ENCODE measurements at places on chromosomes 16 and 17.

- DNase-seq = no peak
Observed at GRCh38 chr17:247767-248166, 66.3 kb upstream of the DOC2B start.

GRCh38 chr16:24543949-24544348, 4.6 kb downstream of the RBBP6 start:
- no peak for DNase-seq

GRCh38 chr16:87854907-87855683, 14.2 kb downstream of the SLC7A5 start:
- no peak for DNase-seq

- no peak for DNase-seq
Observed at GRCh38 chr17:48253975-48254374, 146.4 kb downstream of the SNX11 start.

DNA sequence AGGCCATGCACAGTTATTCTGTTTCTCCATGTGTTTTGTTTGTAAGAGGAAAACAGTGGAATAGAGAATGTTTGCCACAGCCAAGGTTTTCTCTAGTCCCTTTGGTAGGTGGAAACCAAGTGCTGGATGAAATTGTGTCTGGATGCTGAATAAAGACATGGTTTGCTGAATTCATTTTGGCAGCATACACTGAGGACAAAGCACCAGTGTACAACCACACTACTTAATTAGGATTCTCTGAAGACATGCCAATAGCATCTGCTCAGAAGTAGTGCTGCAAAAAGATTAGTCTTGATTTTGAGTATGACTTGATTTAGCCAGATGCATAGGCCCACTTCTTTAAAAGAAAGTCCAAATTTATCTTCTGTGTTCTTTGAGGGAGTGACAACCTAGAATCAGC, 230.5 kb upstream of the CACNG5 start:
- no peak for DNase-seq

DNA sequence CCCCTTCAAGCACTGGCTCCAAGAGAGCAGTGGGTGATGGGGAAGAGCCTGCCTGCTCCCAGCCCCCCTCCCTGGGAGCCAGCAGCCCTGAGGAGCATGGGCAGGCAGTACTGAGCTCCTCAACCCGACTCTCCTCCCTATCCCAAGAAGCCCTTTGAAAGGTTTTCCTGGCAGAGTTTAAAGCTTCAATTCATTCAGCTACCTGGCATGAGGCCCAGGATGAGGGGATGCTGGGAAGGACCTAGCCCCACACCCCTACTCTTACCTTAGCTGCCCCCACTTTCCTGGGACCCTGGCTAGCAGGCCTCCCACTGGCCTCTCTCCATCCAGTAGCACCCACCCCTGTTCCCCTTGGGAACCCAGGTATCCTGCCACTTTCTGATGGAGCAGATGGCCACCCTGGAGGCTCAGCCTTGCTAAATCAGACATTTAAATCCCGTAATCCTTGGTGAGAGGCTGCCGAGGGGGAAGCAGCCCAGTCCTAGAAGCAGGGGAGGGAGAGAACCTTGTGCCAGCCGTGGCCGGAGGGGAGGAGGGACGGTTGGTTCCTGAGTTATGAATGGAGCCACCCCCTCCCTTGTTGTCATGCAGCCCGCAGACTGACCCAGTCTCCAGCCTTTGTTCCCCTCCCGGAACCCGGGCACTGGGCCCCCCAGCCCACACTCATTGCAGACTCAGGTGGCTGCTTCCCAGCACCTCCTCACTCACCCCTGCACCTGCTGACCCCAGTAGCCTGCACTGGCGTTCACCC, 17.1 kb downstream of the ATP1B2 start:
- DNase-seq = no peak

GRCh38 chr16:6484935-6485334, 847.7 kb upstream of the RBFOX1 start:
- DNase-seq = no peak

Measured in liver (tissue), 10 donors.